Neural progenitor cell (in vitro differentiated cells): ENCODE measurements at places on chromosomes 11 and 22. TPM values are rescaled to one million over a fixed set of nuclear protein-coding genes. Genes with fewer than 3 reads are reported as not detected.

DNA sequence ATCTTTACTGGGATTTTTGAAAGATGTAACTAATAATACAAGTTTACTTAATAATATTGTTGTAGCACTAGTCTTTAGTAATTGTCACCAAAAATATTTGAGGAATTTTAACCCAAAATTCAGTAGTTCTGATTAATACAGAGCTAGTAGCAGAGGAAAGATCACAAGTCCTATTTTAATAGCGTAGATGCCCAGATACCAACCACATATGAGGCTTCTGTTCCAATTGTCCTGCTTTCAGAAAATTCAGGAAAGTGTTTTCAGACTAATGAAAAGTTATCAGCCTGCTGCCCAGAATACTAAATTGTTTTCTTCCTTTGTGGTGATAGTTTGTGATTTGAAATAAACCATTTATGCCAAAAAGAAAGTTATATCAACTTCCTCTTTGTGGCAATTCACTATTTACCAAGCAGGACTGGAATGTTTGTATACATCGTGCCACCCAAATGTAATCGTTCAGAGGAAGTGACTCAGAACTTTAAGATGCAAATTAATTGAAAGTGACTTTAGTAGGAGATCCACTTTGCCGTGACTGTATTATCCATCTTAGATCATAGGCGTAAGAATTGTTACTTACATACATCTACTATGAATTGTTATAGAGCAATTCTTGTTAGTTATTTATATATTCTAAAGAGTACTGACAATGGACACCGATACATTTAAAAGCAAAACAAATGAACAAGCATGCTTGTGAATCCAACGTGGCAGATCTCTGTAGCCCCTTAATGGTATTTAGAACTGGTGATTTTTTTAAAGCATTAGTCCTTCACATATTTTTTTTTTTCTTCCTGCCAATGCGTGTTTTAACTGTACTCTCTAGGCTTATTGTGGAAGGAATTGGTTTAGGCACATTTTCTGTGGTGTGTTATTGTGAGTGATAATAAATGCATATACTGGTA lies 231.0 kb downstream of the DDX10 start:
- no peak for DNase-seq

GRCh38 chr11:27405134-27405533 lies 42.1 kb upstream of the CCDC34 start:
- DNase-seq = no peak

DNA sequence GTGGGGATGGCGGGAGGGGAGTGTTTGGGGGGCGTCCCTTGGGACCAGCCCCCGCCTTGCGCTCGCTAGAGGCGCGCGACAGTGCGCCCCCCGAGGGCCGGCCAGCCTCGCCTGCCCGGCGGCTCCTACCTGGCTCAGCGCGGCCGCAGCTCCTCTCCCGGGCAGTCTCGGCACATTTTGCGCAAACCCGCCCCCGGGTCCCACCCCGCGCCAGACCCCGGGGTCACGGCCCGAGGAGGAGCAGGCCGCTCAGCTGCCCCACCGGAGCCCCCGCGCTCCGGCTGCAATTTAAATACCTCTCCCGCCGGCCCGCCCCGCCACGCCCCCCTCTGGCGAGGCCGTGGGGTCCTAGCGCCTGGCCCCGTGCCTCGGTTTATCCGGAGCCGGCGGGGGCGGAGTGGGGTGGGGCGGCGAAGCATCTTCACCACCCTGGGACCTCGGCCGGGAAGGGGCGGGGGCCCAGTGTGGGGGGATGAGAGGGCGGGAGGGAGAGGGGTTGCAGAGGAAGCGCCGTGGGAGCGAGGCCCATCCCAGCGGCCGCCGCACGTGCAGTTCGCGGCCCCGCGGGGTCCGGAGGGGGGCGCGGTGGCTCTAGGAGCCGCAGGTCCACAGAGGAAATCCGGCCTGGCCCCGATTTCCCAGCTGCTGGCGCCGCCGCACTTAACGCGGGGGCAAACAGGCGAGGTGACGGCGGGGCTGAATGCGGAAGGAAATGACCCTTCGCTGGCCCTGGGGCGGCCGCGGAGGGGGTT lies at the start of gene LRRC32:
TSS of gene LRRC32 (minus strand) at position 263 of the 752 bp plus-strand sequence. CDS start 4,793 bp downstream, outside the sequence.
- DNase-seq = peak; percentile 78

- DNase-seq = peak; percentile 75
Observed at GRCh38 chr22:45878051-45878781, 98.7 kb downstream of the WNT7B start.

GRCh38 chr11:113952588-113952987 lies 22.3 kb upstream of the HTR3A start:
- no peak for DNase-seq

DNA sequence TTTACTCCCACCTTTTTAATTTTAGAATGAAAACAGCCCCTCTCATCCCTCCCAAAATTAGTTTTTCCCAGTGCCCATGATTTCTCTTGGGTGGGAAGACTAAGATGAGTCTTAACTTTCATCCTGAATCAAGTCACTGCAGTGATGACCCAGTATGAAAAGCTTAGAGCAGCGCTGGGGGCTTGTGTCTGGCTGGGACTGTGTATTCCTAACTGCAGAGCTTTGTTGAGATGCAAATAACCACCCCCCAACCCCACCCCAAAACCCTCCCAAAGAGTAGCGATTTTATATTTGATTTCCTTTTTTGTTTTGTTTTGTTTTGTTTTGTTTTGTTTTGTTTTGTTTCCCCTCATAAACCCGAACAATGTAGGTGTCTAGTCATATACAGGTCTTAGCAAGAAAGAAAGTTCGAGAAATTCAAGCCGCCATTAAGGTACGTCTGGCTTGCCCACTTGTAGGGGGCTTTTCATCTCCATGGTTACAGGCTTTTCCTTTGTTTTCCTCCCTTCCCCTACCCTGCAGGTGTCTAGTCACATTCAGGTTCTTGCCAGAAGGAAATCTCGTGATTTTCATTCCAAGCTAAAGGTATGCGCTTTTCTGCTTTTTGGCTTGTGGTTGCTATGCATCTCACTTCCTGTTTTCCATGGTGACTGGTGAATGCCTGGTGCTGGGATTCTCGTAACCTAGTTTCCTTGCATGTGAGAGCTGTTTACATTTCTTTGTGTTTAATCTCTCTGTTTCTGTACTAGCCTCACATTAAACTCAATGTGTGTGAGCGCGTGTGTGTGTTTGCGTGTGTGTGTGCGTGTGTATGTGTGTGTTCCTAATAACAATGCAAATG lies 144.6 kb upstream of the RASSF10 start:
- DNase-seq = peak; percentile 90

- no peak for DNase-seq
Observed at GRCh38 chr11:74783241-74783871, 34.7 kb downstream of the RNF169 start.

GRCh38 chr11:80958987-80959386 lies 1518.2 kb upstream of the TENM4 start:
- DNase-seq = no peak

DNA sequence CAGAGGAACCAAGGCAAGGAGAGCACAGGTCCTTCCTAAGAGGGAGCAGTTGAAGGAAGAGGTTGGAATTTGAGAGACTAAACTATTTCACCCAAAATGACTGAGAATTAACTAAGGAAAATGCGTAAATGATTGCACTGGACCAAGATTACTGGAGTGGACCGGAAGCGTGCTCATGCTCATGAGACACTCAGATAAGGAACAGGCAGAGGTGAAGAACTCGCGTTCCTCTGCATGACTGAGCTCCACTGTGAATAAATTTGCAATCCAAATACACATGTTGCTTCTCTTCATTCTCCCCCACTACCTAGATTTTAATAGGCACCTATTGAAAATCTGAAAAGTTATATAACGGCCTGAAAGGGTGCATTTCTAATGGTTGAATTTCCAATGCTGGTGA lies 207.0 kb downstream of the KIRREL3 start:
- DNase-seq = no peak

DNA sequence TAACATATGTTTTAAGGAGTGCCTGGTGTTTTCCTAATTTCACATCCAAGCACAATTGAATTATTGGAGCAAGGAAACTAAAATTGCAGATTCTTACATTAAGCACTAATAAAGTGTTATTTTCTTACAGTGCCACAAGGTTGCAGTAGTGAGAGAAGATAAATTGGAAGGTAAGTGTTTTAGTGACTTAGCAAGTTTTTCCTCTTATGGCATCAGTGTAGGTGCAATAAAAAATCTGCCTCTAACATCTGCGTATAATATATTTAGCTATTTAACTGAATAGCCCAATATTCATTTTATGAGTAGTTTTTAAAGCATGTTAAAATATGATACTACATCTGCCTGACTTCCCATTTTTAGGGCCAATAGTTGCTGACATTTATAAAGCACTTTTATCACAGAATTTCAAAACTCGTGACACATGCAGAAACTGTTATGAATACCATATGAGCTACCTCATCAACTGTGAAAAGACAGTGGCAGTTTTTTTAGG lies 19.0 kb downstream of the POLD3 start:
- DNase-seq = peak; percentile 15

OTOG gene
- total RNA-seq = 0.34 and 42.1 TPM in 2 replicates

DNA sequence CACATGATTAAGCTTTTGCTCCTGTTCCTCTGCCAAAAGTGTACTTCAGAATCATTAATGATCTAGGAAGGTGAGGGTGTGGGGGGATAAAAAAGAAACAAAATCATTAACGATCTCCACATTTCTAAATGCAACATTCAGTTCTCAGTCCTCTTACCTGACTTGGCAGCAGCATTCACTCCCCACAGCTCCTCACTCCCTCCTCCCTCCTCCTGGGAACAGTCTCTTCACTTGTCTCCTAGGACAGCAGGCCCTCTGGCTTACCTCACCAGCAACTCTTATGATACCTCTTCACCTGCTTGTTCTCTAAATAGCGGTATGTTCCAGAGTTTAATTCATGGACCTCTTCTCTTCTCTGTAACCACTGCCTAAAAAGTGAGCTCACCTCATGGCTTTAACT lies 56.5 kb upstream of the APOA1 start:
- DNase-seq = no peak

GRCh38 chr11:3834349-3834663 lies 6.5 kb downstream of the RHOG start:
- DNase-seq = no peak

DNA sequence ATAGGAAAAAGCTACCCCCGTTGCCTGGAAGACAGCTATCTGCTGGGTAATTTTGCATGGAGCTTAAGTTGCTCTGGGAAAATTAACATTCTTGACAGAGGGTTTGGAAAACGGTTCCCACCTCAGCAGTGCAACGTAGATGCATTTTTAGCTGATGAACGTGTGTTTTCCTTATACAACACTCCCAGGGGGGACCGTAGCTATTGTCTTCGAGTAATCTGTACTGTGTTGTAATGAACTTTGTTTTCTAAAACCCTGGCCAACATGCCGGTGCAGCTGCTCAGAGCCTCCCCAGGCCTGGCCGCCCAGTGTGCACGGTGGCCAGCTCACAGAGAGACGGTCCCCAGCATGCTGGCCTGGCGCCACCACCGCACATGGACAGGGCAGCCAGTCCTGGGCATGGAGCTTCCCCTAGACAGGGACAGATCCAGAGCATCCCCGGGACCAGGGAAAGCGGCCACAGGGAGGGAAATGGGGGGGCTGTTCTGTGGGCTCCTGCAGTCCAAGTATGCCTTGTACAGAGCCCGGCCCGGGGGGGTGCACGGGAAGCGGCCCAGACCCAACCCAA lies 2.2 kb downstream of the TNNT3 start:
- peak; percentile 9 for DNase-seq

CNGA4 gene
- total RNA-seq = 0.15 TPM in 1 of 2 replicates, not detected in the other

- DNase-seq = no peak
Observed at GRCh38 chr11:112437096-112437495, 176.4 kb upstream of the PLET1 start.

DNA sequence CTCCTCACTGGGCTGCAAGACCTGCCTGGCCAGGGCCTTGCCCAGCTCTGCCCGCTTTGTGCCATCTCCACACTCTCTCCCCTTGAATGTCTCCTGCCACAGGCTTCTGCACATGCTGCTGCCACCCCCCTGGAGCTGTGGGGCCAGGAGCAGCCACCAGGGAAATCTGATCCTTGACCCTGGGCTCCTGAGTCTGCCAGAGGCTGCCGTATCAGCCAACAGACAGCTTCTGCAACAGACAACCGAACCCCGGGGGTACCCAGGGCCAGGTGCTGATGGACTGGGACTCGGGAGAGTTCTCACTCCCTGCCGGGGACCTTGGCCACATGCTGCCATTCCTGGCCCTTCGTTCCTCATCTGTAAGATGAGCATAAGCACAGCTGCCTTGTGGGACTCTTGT lies 3.3 kb upstream of the PPARA start:
- no peak for DNase-seq

MPZL3 gene
- 1.1 and 5.7 TPM in 2 replicates for total RNA-seq

GRCh38 chr11:6813656-6814055 lies 14.2 kb upstream of the OR6A2 start:
- DNase-seq = no peak

- no peak for DNase-seq
Observed at GRCh38 chr22:20550057-20550817, 42.8 kb downstream of the MED15 start.

CDON gene
- total RNA-seq = 50.5 and 71.3 TPM in 2 replicates

LIPT2 gene
- total RNA-seq = 15.2 and 16.9 TPM in 2 replicates

LRRN4CL gene
- 0.40 TPM in 1 of 2 replicates, not detected in the other for total RNA-seq

GRCh38 chr11:87179621-87180020 lies 141.9 kb downstream of the TMEM135 start:
- DNase-seq = no peak

GRCh38 chr11:120752668-120753067 lies 241.1 kb downstream of the GRIK4 start:
- DNase-seq = no peak

DNA sequence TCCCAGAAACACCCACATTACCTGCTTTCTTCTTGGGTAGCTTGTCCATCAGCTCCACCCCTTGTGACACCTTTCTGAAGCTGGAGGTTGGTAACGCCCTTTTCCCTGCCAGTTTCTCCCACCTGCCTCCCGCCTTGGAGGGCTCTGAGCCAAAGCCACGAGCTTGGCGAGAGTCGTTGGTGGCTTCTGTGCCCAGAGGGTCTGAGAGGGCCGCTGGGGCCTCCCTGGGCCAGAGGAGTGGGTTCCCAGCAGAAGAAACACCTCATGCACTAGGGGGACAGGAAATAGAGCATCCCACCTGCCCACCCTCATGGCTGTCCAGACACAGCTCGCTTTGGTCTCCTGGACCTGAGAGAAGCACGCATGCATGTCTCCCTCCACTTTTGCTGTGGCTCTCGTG lies 37.9 kb downstream of the B3GAT1 start:
- DNase-seq = no peak

- no peak for DNase-seq
Observed at GRCh38 chr11:9615031-9615451, 41.6 kb downstream of the WEE1 start.

DNA sequence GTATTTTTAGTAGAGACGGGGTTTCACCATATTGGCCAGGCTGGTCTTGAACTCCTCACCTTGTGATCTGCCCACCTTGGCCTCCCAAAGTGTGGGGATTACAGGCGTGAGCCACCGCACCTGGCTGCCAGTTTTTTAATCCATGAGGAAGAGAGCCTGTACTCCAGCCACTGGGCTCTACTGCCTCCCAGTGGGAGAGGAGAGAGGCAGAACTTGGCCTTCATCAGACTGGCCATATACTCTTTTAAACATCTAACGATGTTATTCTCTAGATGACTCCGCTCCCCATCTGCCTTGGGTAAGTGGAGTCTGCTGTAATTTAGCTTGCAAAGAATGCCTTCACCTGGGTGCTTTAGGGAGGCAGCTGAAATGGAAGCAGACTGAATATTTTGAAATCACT lies 34.6 kb downstream of the SLC6A5 start:
- no peak for DNase-seq

DCHS1 gene
- 4.5 and 9.0 TPM in 2 replicates for total RNA-seq
